T1000 (cell line): ENCODE measurements at places on chromosomes 3 and 15.

GRCh38 chr3:12423918-12424630 is 60.2 kb upstream of the TSEN2 start:
- DNase-seq, result peak; percentile 48

GRCh38 chr3:124834723-124835718 is 52.1 kb downstream of the ITGB5 start:
- DNase-seq, result peak; percentile 26

GRCh38 chr15:65939901-65940617 is 70.8 kb downstream of the RAB11A start:
- DNase-seq, result no peak

DNA sequence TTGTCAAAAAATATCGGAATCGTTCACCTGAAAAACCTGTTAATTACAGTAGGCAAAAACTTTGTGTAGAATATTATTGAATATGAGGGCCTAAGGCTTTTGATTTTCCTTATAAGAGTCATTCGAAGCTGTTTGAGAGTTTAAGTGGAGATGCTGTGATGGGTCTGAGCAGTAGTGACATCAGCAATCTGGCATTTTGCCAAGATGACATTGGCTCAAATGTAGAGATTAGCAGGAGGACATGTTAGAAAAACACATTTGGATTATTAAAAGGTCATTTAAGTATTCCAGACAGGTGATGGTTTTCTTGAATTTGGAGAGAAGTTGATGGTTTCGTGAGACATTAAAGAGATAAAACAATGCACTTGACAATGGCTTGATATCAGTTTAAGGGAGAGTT is 12.9 kb downstream of the OR5AC2 start:
- DNase-seq, result no peak

DNA sequence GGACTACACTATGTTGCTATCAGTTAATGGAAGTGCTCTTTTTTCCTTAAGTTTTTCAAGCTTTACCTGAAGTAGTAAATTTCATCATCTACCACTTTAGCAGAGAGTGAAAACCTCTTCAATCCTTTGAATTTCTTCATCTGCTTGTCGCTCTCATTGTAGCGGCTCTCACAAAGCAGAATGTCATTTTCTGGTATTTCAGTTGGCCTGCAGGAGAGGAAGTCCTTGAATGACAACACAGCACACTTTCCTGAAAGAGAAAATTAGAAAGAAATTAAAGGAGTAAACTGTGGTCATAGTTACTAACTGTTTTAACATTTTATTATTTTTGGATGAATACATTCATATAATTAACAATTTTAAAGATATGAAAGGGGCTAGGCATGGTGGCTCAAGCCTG is 27.6 kb downstream of the UQCC5 start:
- DNase-seq, result no peak

GRCh38 chr15:62880278-62880677 is 162.3 kb upstream of the TPM1 start:
- DNase-seq, result no peak

DNA sequence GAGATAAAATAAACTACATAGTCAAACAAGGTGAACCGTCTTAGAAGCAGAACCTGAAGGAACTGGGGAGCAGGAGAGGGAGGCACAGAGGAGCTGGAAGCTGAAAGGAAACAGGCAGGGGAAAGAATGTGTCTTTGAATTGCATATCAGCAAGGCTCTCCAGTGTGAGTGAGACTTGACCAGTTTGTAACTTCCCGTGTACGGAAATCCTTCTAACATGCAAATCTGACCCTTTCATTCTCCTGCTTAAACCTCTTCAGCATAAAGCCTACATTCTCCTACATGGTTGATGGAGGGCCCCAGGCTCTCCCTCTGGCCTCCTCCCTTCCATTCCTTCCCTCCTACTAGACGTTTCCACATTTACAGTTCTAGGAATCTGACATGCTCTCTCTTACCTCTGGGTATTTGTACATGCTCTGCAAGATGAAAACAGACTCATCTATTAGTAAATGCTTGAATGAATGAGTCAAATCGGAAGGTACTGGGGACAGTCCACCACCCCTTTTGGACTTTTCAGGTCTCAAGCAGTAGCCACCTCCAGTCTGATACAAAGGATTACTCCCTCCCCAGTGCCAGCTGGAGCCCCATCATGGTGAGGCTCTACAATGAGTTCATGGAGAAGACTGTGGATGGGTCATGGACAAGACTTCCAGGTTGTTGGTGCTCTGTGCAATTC is 6.1 kb upstream of the SLC25A38 start:
- no peak for DNase-seq

DNA sequence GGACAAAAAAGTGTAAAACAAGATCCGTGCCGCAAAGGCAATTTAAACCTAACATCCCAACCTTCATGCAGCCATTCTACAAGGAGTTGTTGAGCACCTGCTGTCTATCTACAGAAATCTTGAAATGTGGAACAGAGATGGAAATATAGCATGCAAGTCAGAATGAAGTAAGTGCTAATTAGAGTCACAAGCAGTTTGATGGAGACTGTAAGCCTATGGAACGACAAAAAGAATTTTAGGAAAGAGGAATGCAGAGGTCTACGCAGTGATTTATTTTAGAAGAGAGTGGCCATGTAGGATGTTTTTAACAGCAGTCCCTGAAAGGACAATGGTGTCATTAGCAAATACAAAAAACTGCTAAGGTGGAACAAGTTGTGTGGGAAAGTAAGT is 851 bp upstream of the DCBLD2 start:
- no peak for DNase-seq

DNA sequence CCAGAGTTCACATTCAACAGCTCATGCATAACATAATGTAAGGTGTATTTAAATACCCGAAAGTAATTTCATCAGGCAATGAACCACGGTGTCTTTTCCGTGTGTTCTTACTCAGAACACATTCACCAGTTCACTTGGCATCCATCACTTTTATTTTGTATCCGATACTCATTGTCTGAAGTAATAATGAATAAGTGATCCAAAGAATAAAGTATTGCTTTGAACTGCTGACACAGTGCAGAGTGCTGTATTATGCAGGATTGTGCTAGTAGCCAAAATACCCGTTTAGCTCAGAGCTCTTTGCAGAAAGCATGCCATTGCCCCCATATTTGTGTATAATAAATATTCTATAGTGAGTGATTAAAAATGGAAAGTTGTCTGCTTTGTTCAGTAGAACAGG is 460.9 kb upstream of the KCNMB2 start:
- no peak for DNase-seq

DNA sequence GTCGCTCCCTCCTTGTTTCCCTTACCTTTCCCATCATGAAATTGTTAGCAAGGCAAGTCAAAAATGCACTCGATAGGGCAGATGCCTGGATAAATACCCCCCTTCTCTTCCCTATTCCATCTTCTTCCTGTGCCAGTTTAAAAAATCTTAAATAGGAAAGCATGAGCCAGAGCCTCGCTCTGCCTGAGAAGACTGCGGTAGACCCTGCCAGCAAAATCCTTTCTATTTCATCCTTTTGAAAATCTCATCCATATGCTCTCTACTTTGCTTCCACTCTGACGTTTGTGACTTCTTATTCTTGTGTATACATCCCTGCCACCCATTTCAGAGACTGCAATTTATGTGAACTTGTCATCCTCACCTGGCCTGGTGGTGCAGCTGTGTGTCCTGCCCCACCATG is 114.6 kb upstream of the ETV5 start:
- DNase-seq, result no peak

- no peak for DNase-seq
Measured at GRCh38 chr3:186882881-186883685, 40.6 kb downstream of the ADIPOQ start.

DNA sequence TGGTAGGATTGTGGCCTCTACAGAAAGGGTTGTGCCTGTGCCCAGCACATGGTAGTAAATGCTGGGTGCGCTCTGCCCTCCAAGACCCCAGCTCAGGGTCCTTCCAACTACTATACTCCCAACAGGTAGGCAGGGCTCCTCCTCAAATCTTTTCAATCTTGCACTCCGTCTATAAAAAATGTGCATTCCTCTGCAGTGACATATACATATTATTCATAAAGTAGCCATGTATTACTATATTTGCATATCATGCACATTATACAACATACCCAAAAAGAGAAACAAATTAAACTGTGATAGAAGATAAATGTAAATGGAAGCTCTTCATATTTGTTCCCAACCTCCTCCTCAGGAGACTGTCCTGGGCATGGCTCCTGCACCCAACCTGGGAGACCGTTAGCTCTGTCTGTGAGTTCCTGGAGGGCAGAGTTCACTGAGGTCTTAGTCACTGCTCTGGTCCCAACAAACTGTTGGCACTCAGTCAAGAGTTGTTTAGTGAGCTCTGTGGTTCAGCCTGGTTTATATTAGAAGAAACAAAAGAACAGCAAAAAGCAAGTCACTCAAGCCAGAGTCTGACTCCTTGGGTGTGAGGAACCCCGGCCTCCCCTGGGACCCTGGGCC is 47.7 kb upstream of the GRIP2 start:
- no peak for DNase-seq

DNA sequence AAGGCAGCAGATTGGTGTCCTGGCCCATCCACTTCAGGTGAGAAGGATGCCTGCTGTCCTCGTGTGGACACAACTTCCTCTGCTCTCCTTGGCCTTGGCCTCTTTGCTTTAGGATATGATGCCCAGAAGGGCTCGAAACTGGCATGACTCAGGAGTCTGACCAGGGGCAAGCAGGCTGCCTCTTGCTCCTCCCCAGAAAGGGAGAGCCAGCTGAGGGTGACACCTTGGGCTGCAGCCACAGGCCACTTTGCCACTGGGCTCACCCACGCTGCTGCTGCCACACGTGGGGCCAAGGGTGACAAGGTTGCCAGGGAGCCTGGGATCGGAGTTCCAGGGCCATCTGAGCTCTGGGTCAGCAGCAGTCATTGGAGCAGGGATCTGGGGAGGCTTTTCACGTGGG is 267.9 kb upstream of the CTDSPL start:
- DNase-seq, result no peak

DNA sequence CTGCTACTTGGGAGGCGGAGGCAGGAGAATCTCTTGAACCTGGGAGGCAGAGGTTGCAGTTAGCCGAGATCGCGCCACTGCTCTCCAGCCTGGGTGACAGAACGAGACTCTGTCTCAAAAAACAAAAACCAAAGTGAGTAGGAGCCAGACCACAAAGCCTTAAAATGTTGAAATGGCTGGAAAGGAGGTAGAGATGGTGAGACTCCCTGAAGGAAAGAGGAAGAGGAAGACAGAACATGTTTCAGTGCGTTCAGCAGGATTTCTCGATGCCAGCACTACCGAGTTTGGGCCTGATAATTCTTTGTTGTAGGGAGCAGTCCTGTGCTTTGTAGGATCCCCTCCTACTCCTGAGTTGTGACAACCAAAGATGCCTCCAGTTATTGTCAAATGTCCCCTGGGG is 189.9 kb downstream of the AKAP13 start:
- DNase-seq, result no peak

DNA sequence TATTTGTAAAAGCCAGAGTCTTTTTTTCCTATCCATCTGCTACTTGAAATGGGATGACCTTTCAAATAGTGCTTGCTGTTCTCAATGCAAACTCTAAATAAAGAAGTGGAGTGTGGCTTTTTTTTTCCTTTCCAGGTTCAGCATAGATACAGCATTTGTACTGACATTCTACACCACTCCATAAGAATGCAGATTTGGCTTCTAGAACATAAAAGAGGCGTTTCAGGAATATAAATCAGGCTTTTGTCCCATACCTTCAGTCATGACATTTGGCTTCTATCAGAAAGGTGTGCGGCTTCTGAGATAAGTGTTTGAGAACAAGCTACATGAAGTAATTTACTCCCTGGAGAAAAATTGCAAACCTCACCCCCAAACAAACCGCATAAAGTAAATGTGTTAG is 553.1 kb downstream of the FHIT start:
- no peak for DNase-seq

GRCh38 chr15:75809986-75810750 is 33.1 kb upstream of the UBE2Q2 start:
- no peak for DNase-seq

DNA sequence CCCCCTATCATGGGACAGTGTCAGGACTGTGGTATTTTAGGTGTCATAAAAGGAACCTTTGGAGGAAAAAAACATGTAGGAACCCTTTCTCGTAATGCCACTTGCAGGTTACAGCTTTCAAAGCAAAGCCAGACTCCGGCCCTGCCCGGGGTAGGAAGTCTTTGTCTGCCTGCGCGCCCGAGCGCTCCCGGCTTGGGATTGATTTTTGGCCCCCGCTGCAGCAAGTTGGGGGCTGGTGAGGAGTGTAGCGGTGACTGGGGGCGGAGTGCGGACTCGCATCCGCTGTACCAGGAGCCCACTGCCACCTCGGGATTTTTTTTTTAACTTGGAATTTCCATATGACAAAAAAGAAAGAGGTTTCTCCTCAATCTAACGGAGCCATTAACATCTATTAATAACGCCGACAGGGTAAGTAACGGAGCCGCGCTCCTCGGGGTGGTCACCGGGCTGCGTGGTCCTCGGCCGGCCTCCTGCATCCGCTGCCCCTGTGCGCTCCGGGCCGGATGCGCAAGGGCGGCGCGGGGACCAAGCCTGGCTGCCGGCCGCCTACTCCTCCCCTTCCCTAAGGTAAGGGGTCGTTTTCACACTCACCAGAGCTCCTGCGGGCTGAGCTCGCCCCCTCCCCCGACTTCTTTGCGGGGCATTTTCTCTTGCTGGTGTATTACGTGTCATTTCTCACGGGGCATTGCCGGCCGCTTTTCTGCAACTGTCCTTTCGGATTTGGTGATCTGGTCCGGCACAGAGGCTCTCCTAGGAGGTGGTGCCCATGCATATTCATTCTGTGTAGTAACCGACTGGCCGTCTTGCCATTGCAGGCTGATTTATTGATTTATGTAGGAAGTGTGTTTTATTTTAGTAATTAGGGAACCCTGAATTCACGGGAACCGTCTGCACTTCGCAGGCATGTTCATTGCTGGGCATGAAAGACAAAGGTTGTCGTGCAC is 219.8 kb upstream of the TOPAZ1 start:
- no peak for DNase-seq

DNA sequence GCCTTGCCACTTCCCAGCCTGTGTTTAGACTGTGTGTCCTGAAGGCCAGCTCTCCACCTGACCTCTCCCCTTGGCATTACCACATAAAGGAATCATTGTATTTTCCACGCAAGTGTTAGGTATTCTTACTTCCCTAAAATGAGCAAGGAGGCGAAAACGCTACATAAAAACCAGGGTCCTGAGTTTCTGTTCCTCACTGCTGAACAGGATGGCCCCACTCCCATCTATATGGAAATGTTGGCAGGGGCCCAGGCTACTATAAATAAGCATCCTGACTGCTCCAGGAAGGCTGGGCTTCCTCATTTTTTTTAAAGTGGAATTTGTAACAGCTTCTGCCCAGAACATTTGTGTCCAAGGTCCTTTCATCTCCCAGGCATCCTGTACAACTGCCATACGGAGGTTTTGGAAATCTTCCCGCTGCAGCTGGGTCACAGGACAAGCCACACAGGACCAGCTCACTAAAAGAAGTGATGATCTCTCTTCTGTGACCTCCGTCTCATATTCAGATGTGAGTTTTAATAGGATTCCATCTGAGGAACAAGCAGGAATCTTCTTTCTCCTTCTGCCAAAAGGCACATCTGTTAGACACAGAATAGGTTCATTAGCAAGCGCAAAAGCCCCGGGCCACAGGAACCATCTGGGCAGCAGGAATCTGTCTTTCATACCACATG is 56.4 kb upstream of the LIMD1 start:
- no peak for DNase-seq
